ENCODE measurements at places on chromosomes 3 and 15.

- no peak for DNase-seq
These were observed 240.2 kb downstream of the TP63 start for GRCh38 chr3:189871418-189871817.

DNA sequence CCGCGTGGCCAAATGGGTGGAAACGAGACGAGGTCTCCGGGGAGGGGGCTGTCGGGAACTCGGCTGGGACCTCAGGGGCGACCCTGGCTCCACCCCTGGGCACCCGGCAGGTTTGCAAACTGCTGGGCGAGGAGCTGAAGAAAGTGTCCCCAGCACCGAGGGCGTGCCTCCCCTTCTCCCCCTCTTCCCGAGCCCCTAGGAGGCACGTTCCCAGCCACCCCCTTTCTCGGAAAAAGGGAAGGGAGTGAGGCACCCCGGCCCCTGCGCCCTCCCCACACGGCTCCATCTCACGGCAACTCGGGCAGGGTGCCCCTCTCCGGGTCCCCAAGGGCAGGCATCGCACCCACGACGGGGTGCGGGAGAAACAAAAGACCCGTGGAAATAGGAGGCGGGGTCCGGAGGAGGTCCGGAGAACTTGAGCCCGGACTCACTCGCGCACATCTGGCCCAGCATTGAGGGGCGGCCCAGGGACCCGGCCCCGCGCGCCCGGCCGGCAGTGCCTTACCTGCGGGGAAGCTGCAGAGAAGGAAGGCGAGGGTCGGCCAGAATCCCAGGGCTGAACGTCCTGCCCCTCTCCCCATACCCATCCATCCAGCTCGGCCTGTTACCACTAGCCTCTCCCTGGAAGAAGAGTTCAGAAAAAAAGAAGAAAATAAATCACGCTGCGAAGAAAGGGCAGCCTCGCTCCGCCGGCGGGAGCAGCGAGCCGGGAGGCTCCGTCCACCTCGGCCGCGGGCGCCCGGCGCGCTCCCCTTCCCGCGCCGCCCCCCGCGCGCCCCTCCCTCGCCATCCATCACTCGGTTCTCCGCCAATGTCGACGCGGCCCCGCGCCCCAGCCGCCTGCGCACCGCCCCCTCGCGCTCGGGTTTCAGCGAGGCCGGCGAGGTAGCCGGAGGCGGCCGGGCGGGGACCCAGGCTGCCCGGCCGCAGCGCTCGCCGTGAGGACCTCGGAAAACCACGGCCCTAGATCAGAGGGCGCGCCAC lies 16.3 kb downstream of the RGMA start:
- DNase-seq, result no peak

GRCh38 chr3:278300-279064 lies 81.9 kb downstream of the CHL1 start:
- DNase-seq, result peak; percentile 93

DNA sequence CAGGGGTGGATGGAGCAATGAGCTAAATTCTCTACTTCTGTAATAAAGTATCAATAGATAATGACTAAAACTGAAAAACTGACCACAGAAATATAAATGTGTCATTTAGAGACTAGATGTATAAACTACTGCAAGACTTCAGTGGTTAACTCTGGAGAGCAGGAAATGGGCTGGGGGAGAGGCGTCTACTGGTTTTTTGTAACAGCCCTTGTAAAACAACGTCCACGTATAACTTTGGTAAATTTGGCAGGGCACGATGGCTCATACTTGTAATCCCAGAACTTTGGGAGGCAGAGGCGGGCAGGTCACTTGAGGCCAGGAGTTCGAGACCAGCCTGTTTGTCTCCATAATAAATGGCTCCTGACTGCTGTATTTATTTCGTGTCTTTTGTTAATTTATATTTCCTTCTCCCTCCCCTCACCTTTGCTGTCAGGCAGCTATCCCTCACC lies 12.5 kb downstream of the RAB27A start:
- no peak for DNase-seq

- no peak for DNase-seq
These were observed 279.6 kb upstream of the ROBO2 start for GRCh38 chr3:76760336-76760735.

- DNase-seq, result no peak
These were observed 97.8 kb upstream of the SPRED1 start for GRCh38 chr15:38154837-38155236.

- no peak for DNase-seq
These were observed 290.8 kb downstream of the NEK10 start for GRCh38 chr3:27078246-27078913.

DNA sequence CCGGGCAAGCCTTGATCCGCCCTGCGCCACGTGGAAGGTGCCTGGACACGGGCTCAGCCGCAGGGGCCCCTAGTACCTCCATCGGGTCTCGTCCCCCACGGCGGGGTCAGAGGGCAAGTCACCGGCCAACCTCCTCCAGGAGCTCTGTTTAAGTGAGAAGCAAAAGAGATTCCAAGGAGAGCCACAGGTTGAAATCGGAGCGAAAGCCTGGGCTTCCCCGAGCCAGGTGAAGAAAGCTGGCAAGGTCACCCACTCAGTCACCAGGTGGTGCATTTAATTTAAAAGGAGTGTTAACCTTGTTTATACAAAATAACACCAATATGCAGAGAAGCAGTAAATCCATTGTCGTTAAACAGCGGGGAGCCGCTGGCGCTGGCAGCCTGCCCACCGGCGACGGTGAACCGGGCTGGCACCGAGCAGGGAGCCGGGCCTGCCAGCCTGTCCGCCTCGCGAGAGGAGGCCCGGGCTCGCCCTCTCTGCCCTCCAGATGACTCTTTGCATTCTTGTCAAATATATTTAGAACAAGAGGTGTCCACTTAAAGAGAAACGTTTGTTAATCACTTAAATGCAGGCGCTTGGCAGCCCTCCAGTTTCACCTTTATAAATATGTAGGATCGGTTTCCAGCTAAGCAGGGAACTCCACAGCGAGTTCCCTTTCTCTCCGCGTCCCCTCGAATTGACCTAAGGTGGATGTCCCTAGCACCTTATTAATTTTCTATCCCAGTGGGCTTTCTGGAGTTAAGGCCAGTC lies 277.3 kb upstream of the NR2F2 start:
- peak; percentile 8 for DNase-seq

GRCh38 chr3:183255348-183255730 lies 2.3 kb downstream of the B3GNT5 start:
- no peak for DNase-seq

- peak; percentile 97 for DNase-seq
These were observed 3.3 kb downstream of the RASSF1 start for GRCh38 chr3:50337175-50337861.

GRCh38 chr3:158769549-158769948 lies 32.3 kb upstream of the MFSD1 start:
- DNase-seq, result no peak

DNA sequence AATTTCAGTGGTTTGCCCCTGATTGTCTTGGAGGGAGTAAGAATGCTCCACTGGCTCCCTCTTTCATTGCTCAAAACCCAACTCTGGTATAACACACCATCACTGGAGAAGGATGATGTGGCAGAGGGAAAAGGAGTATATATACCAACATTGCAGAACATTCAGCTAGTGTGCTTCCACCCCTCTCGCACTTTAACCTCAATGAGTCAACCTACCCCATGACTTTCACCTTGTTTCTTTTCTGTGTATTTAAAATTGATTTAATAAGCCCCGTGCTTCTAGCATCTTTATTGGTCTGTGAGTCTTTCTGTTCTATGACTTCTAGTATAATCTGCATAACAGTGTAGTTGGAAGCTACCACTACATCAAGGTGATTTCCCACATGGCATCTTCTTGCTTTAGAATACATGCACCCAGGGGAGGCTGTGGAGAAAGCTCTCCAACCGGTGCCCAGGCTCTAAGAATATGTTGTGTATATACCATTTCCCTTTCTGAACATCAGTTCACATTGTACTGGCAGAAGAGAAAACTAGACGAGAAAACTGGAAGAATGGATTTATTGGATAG lies 595.1 kb upstream of the TGFBR2 start:
- no peak for DNase-seq

DNA sequence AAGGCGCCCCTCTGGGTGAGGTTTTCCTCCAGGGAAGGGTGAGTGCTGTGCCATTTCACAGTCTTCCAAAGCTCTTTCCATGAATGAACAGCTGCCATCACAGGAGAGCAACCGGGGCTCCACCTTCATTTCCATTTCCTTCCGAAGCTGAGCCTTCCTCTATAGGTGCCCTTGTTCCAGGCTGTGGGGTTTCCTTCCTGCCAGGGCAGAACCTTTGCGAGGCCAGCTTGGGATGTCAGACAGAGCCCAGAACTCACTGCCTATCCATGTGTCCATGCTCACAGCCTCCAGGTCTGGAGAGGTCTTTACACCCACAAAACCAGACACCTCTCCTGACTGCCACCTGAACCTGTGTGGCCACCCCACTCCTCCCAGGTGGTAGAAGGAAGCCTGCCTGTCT lies 49.2 kb downstream of the SLCO2A1 start:
- no peak for DNase-seq

DNA sequence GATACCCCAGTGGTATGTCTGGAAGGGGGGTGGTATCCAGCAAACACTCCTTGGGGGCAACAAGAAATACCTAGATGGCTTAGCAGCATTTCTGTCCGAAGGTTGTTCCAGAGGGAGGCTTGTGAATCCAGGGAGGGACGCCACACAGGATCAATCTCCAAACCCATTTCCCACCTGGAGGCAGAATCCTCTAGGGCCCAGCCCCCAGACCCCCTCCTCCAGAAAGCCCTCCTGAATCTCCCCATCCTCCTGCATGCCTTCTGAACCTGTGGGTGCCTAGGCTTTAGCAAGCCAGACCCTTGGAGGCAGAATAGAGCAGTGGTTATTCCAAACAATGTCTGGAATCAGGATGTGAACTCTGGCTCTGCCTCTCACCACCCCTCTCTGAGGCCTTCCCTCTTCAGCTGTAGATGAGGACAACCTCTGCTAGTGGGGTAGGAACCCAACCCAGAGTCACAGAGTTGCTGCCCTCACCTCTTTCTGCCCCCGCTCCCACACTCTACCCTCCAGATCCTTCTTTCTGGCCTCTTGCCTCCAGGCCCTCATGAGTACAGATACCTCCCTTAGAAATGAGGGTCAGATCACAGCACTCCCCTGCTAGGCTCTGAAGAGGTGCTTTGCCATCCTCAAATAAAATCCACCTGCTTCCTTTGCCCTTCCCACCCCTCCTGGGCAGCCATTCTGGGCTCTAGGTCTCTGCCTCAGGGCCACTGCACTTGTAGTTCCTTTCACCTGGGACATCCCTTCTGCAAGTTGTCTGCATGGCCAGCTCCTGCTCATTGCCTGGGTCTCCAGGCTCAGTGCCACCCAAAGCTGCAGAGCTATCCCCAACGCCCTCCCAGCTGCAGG lies 8.1 kb downstream of the CISH start:
- DNase-seq, result no peak

- DNase-seq, result no peak
These were observed 164.1 kb downstream of the STXBP5L start for GRCh38 chr3:121072133-121072532.

GRCh38 chr15:77243135-77243534 lies 172.2 kb upstream of the TSPAN3 start:
- no peak for DNase-seq

DNA sequence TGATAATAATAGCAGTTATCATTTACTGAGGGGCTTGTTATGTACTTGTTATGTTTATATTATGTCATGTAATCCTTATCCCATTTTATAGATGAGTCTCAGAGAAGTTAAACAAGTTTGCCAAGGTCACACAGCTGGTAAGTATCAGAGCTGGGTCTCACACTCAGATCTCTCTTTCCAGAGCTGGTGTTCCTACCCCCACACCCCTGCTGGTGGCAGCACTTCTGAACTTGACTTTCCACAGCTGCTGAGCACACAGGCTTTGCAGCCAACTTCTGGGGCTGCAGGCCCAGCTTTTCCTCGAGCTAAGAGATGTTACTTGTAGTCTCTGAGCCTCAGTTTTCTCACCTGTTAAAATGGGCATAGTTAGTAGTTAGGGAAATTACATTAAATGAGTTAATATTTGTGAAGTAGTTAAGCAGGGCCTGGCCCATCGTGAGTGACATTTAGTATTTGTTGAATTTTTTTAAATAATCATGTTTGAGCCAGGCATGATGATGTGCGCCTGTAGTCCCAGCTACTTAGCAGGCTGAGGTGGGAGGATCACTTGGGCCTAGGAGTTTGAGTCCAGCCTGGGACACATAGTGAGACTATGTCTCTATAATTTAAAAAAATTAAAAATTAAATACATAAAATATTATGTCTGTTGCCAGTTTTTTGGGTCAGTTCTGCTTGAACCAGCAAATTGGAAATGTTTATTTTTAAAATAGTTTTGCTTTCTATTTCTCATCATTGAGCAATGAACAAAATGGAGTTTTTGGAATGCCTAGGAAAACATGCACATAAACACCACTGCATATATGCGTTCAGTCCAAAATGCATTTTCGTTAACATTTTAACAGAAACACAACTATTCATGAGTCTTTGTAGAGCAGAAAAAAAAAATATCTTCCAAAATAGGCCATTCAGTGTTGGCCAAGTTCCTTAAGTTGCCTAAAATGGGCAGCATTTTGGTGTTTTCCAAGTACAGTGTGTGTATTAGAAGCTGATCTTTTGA lies 87.3 kb downstream of the SMAD6 start:
- DNase-seq, result peak; percentile 30

DNA sequence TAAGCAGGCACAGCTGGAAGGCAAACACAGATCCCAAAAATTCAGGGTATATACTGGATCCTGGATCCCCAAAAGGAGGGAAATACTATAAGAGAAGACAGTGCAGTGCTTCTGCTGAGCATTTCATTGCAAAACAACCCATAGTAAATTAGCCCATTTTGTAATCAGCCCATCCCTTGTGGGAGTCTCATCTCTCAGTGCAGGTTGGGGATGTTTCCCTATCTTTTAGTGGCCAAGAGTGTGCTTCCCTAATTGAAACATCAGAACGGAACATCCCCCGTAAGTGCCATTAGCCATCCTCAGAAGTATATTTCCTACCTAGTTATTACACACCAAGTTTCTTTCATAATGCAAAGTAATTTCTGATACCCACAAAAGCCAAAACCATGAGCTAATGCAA lies 11.2 kb upstream of the MTMR14 start:
- no peak for DNase-seq

DNA sequence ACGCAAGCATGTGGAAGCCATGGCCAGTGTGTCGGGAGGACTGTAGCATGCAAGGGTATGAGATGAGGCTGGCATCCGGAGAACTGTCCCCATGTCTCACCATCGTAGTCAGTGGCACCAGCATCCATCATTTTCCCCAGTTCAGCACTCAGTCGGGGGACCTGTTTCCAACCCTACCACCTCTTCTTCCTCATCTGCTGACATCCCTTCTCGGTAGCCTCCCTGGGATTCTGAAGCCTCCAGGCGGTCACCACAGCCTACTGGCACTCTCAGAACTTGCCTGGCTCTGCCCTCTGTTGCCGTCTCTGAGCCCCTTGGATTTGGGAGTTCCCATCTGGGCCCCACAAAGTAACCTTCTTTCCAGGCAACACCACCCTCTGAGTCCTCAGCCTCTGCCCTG lies 131.1 kb upstream of the ABHD17C start:
- no peak for DNase-seq

- DNase-seq, result no peak
These were observed 51.6 kb upstream of the ABHD17C start for GRCh38 chr15:80643431-80643951.

GRCh38 chr3:114816052-114816451 lies 331.0 kb downstream of the ZBTB20 start:
- DNase-seq, result no peak

GRCh38 chr15:96356494-96357455 lies 26.3 kb downstream of the NR2F2 start:
- peak; percentile 59 for DNase-seq

- DNase-seq, result no peak
These were observed 101.3 kb upstream of the EIF1B start for GRCh38 chr3:40208251-40208650.

Data from B cell (primary cell).